ENCODE measurements at places on chromosomes 2 and 18.

DNA sequence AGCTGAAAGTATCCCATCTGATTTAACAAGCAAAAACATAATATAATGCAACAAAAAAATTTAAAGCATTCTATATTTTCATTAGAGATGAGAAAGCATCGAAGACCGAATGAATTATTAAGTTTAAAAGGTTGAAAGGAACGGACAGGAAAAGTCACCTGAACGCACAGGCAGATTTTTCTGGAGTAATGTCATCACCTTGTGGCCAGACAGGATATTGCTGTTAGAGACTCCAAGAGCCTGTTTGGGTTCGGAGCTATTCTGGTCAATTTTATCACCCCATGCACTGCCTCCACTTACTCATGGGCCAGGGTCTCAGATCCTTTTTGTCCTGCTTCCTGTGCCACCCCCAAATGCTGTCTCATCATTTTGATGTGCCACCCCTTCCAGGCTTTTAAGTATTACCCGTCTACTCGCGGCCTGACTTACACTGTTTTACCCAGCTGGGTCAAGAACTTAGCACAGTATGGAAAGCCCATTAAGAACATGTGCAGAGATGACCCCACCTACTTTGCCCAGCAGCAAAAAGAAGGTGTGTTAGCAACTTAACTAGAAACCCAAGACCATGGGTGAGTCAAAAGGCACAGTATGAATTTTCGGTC lies 27.3 kb downstream of the GKN2 start:
- ATAC-seq: peak; percentile 76

DNA sequence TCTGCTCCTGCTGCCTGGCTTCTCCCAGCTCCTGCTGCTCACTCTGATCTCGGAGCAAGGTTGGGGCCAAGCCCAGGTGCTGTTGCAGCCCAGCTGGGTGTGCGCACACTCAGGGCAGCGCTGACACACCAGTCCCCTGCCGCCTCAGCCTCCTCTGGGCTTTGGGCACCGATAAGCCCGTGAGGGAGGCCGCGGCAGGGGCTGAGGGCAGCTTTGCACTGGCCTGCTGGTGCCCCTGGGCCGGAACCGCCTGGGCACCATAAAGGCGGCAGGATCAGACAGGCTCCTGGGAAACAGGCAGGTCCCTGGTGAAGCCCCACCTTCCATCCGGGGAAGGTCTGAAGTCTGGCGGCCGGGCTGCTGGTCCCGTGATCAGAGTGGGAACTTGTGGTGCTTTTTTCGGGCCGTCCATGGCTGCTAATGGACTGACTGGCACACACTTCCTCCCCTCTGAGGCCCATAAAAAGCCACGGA lies 14.1 kb upstream of the EML6 start:
- ATAC-seq: peak; percentile 7

- no peak for ATAC-seq
These were observed 52.2 kb upstream of the CAB39 start for GRCh38 chr2:230660294-230661060.

DNA sequence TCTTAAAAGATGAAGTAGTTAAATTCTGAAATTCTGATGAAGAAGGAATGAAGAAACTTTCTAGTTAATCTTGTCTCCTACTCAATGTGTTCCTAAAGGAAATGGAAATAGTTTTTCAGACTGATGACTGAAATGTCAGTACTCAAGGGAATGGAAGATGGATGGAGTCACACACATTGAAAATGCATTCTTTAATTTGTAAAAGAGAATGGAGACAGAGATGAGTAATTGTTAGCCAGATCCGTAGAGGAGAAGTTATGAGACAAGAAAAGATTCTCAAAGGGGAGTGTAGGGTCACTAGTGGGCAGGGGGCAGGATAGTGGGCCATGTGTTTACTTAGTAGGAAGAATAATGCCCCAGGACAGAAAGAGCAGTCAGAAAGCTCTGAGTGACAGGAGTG lies 13.3 kb downstream of the ZSWIM2 start:
- peak; percentile 21 for ATAC-seq

DNA sequence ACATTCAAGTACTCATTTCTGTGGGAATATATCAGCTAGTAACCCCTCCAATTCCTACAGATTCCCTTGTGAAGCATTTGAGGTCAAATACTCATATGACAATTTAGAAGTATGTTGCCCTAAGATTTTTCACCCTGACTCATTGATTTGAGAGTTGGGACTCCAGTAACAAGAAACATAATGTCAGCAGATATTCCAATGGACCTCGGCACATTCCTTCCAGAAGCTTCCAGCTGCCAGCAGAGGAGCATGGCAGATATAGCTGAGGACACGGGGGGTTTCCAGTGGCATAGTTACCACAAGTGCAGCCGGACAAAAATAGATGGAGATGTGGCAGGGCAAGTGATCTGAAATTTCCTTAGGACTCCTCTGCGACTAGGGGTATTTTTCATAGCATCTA lies 101.9 kb upstream of the ARHGAP28 start:
- ATAC-seq: no peak

GRCh38 chr2:218301176-218301819 lies 9.0 kb upstream of the TMBIM1 start:
- ATAC-seq: peak; percentile 77

GRCh38 chr2:58054264-58054663 lies 7.7 kb downstream of the VRK2 start:
- ATAC-seq: no peak

GRCh38 chr2:178914259-178914849 lies 107.1 kb upstream of the TTN start:
- peak; percentile 45 for ATAC-seq

GRCh38 chr18:4658804-4659203 lies 203.7 kb upstream of the DLGAP1 start:
- no peak for ATAC-seq

DNA sequence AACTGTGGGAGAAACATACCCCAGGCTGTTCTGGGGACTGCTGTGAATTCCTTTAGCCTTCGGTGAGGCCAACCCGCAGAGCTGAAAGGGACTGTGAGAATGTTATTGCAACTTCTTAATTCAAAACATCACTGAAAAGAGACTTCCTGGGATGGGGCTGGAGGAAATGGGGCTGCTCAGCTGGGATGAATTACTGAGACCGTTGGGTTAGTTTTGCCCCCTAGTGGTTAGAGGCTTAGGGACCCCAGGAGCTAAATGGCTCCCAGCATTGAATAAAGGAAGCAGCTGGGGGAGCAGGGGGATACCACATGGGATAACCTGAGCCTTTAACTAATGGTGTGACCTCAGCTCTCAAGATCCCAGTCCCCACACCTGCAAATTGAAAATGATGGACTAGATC lies 941.1 kb upstream of the FANCL start:
- ATAC-seq: peak; percentile 87

DNA sequence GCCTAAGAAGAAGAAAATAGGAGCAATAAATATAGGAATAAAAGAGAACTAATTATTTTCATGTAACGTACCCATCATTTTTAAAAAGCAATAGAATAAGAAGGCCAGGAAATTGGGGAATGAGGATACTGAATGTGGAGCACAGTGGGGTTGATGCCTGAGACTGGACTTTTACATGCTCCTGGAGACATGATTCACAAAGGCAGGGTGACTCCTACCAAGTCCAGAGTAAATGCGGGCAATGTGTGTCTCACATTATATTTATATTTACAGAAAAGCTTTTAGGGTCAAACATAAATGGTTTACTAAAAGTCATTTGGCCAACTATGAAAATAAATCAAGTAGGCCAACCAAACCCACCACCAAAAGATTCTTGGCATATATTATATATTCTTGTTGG lies 87.9 kb upstream of the COL5A2 start:
- no peak for ATAC-seq

- no peak for ATAC-seq
These were observed 10.4 kb downstream of the NCAPH start for GRCh38 chr2:96345868-96346462.

- no peak for ATAC-seq
These were observed 462.7 kb downstream of the METTL4 start for GRCh38 chr18:2108591-2108990.

- no peak for ATAC-seq
These were observed 135.9 kb upstream of the SIX3 start for GRCh38 chr2:44805401-44806235.

DNA sequence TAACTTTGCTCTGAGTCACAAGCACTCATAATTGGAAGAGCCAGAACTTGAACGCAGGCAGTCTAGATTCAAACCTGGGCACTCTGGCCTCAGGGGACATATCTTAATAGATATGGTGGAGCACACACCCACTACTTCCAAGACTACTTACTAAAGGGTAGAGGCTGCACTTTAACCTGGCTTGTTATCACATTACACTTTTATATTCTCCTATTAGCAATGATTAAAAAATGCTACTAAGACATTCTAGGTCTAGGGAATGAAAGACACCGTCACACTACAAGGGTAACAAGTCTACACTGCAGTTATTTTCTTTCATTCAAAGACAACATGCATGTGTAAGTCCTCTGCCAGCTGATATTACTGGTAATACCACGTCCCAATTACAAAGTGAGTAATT lies 258.8 kb downstream of the ZNF521 start:
- ATAC-seq: no peak

DNA sequence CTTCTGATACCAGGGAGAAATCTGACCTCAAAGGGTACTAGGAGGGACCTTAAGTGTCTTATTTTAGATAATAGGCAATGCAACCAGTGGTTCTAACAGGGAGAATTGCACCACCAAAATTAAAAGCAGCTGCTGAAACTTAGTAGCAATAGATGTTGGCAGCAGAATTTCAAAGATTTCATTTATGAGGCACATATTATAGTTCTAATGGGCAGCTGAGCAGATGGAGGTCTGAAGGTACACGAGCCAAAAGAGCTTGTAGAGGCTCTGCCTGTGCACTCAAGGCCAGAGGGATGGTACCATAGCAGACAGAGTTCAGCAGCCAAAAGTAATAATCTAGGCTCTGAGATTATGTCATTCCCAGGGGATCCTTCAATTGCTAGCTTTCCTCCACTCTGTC lies 87.3 kb upstream of the NCKAP5 start:
- no peak for ATAC-seq

- ATAC-seq: no peak
These were observed 53.1 kb downstream of the TTC27 start for GRCh38 chr2:32680942-32681341.

GRCh38 chr2:42663828-42664227 lies 95.4 kb downstream of the MTA3 start:
- ATAC-seq: no peak

DNA sequence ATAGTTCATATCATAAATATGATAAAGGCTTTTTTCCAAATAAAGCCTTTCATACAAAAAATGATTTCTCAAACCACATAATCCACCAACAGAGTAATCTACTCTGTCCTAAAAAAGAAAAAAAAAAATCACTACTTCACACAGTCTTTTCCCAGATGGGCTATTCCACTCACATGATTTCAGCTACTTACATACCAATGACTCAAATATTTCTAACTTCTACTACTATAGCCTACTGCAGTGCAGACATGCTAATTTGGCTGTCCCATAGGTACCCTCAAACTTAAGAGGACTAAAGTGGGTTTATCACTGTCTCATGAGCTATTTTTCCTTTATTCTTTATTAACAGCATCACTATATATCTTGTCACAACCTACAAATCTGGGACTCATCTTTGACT lies 57.4 kb downstream of the SLC66A3 start:
- ATAC-seq: no peak

DNA sequence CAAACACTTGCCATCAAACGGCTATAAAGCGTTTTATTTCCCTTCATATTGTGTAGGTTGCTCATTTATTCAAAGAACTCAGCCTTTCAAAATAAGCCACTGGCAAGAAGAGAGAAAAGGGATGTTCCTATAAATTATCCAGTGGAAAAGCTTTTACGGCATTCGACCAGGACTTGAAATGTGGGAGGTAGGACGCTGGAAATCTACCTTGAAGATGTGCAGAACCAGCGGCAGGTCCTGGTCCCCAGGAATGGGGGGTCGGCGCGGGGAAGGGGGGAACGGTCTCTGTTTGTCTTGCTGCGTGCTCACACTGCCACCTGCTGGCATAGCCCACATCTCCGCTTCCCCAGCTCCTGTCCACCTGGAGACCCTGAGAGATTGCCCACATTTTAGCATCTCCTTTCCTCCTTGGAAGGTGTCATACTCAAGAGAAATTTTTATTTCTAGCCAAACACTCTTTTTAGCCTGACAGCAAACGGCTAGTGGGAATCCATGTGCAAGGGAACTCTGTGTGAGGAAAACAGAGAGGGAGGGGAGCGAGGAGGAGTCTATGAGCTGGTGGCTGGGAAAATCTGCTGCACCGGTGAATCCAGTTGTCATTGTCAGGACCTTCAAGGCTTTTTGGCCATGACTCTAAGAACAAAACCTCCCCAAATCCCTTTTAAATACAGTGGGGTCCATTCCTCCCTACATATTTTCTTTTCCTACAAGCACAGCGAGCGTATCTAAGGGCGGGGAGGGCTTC lies 349.0 kb upstream of the PKDCC start:
- ATAC-seq: peak; percentile 64

DNA sequence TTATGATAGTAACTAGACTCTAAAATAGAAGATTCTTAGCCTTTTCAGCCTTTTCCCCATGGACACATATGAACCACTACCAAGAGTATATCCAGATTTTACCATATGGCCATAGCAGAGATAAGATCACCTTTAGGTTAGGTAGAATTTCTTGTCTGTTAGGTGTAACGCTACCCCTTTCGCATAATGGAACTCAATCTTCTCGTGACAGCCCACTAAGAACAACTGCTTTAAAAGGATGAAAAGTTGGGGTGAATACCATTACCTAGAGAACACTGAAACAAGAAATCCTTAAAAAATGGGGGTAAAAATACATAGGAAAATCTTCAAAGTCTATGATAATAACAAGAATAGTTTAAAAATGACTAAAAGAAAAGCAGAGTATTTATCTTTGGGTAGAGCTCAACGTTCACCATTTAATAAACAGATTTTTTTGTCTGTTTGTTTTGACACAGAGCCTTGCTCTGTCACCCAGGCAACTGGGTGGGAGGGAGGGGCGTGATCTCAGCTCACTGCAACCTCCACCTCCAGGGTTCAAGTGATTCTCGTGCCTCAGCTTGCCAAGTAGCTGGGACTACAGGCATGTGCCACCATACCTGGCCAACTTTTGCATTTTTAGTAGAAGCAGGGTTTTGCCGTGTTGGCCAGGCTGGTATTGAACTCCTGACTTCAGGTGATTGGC lies 67.2 kb downstream of the VIL1 start:
- no peak for ATAC-seq

DNA sequence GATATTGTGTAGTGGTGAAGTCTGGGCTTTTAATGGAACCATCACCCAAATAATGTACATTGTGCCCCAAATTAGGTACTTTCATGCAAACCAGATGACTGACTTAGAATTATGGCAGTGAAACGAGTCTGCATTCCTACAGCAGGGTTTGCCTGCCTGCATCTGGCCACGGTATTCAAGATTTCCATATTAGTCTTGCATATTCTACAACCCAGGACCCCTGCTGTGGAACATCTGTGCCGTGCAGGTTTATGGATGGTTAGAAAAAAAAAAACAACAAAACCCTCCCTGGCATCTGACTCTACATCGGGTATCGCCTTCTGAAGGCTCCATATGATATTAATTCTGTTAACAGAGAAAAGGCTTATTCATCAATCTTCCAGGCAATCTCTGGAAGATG lies 394.8 kb downstream of the DCDC2C start:
- peak; percentile 48 for ATAC-seq

DNA sequence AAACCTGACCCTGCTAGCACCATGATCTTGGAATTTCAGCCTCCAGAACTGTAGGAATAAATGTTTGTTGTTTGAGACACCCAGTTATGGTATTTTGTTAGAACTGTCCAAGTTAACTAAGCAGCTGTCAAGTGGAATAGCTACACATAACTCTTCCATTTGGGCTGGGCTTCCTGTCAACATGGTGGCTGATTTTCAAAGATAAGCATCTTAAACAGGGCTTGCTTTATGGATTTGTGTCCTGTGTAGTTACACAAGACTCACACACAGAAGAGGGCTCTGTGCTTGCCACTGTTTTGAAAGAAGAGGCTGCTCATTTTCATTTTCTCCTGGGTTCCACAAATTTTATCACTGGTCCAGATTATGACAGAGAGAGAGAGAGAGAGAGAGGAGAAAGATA lies 35.7 kb downstream of the GCG start:
- ATAC-seq: peak; percentile 60
